Suprapubic skin (tissue), 4 donors: ENCODE measurements at places on chromosomes 1 and 21. TPM values are rescaled to one million over a fixed set of nuclear protein-coding genes. Genes with fewer than 3 reads are reported as not detected.
A peak's percentile ranks its signal among the peaks of the same experiment; 100 is the strongest.

OR10Z1 gene
- not detected for total RNA-seq

NGF gene
- 0.80 TPM for total RNA-seq

GJA8 gene
- not detected for total RNA-seq

MANEAL gene
- total RNA-seq, result 7.5 TPM

AMY1B gene
- not detected for total RNA-seq

CYP4X1 gene
- total RNA-seq, result 6.2 TPM

RYR2 gene
- 0.53 TPM for total RNA-seq

VCAM1 gene
- 0.72 TPM for total RNA-seq

CCDC27 gene
- not detected for total RNA-seq

KPRP gene
- 20.9 TPM for total RNA-seq

UBL4B gene
- 1.8 TPM for total RNA-seq

GJA4 gene
- 13.0 TPM for total RNA-seq

DNA sequence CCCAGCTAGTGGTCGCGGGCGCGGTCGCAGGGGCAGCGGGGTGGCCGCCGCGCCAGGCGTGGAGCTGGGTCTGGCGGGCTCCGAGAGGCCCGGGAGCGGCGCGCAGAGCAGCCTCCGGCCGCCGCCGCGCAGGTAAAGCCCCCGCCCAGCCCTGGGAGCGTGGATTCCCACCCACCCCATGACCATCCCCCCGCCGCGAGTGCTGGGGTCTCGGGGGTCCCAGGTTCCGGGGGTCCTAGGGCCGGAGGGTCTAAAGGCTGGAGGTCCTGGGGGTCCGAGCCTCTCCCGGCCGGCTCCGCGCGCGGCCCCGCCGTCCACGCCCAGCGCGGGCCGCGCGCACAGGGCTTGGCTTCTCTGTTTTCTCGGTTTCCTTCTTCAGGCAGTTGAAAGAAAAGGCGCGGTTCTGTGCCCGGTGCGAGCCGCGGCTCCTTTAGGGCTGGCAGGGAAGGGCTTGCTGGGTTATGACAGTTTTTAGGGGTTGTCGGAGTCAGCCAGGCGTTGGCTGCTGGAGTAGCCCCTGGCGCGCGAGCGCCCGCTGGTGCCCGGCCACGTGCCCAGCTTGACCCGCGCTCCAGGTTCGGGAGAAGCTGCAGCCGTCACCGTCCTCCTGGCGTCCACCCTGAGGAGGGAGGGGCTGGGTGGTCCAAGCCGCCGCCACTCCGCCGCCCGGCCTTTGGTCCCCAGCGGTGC is 359 bp downstream of the LRRC3 start:
- no peaks in the 10 kb centered on the region for H3K36me3 ChIP-seq
- peaks cover 9% of the 10 kb centered on the region for H3K4me1 ChIP-seq
- H3K4me3 ChIP-seq, result peak overlapping the region; percentile 83
- peaks cover 2% of the 10 kb centered on the region for H3K27me3 ChIP-seq

GRCh38 chr1:15557594-15557993 is 27.3 kb downstream of the AGMAT start:
- H3K4me3 ChIP-seq, result no peak overlapping the region
- DNase-seq, result no peak
- H3K4me1 ChIP-seq, result no peaks in the 10 kb centered on the region
- no peaks in the 10 kb centered on the region for H3K27me3 ChIP-seq

GRCh38 chr1:41812453-41812852 is 106.3 kb downstream of the HIVEP3 start:
- peaks cover 15% of the 10 kb centered on the region for H3K4me1 ChIP-seq
- DNase-seq, result peak; percentile 77
- H3K27ac ChIP-seq, result no peak overlapping the region
- H3K27me3 ChIP-seq, result no peaks in the 10 kb centered on the region
- no peaks in the 10 kb centered on the region for H3K36me3 ChIP-seq

GRCh38 chr1:41888756-41889155 is 30.0 kb downstream of the HIVEP3 start:
- no peak for DNase-seq
- no peak overlapping the region for H3K4me3 ChIP-seq
- no peaks in the 10 kb centered on the region for H3K27me3 ChIP-seq
- H3K27ac ChIP-seq, result no peak overlapping the region
- no peaks in the 10 kb centered on the region for H3K36me3 ChIP-seq

GRCh38 chr1:194517567-194517966 is 1331.2 kb upstream of the B3GALT2 start:
- H3K4me1 ChIP-seq, result no peaks in the 10 kb centered on the region
- no peak overlapping the region for H3K27ac ChIP-seq
- no peak for DNase-seq
- no peaks in the 10 kb centered on the region for H3K27me3 ChIP-seq
- H3K4me3 ChIP-seq, result no peak overlapping the region

GRCh38 chr1:70103770-70104169 is 101.6 kb downstream of the LRRC40 start:
- no peak for DNase-seq
- H3K27ac ChIP-seq, result no peak overlapping the region
- no peaks in the 10 kb centered on the region for H3K4me1 ChIP-seq
- H3K36me3 ChIP-seq, result no peaks in the 10 kb centered on the region

DNA sequence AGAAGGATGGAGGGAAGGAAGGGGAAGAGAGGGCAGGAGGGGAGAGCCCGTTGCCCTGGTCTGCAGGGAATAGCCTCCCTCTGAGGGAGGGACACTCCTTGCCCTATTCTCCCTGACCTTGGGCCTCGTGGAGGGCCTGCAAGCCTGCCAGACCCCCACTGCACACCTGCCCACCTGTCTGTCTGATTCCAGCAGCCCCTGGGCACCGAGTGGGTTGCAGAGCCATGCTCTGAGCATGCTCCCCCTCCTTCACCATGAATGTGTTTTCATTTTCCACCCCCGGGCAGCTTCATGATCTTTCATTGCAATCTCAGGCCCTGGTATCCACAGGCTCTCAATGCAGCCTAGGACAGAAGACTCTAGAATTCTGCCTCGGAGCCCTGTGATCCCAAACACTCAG is 5.1 kb upstream of the NPHP4 start:
- peaks cover 13% of the 10 kb centered on the region for H3K4me1 ChIP-seq
- no peaks in the 10 kb centered on the region for H3K27me3 ChIP-seq

GRCh38 chr1:191396622-191397021 is 761.6 kb upstream of the RGS18 start:
- H3K27me3 ChIP-seq, result no peaks in the 10 kb centered on the region
- H3K4me1 ChIP-seq, result no peaks in the 10 kb centered on the region
- H3K36me3 ChIP-seq, result no peaks in the 10 kb centered on the region

DNA sequence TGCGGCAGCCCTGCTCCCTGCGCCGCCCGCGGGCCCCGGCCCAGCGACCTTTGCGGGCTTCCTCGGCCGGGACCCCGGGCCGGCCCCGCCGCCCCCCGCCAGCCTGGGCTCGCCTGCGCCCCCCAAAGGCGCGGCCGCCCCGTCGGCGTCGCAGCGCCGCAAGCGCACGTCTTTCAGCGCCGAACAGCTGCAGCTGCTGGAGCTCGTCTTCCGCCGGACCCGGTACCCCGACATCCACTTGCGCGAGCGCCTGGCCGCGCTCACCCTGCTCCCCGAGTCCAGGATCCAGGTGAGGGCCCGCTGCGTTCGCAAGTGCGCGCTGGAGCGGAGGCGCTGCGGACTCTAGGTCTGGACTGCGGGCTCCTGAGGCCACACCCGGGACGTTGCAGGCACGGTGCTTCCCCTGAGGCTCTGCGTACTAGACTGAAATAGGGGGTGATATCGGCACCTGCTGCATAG is 351 bp downstream of the MIXL1 start:
- peaks cover 26% of the 10 kb centered on the region for H3K27me3 ChIP-seq
- H3K4me3 ChIP-seq, result peak overlapping the region; percentile 52
- H3K36me3 ChIP-seq, result no peaks in the 10 kb centered on the region
- no peak for DNase-seq
- H3K27ac ChIP-seq, result no peak overlapping the region

- H3K27me3 ChIP-seq, result no peaks in the 10 kb centered on the region
- no peaks in the 10 kb centered on the region for H3K36me3 ChIP-seq
- peak overlapping the region; percentile 89 for H3K27ac ChIP-seq
- H3K4me1 ChIP-seq, result peaks cover 23% of the 10 kb centered on the region
Measured at GRCh38 chr1:45585110-45585426, 1.2 kb downstream of the NASP start.

- H3K27me3 ChIP-seq, result no peaks in the 10 kb centered on the region
- no peak for DNase-seq
- H3K27ac ChIP-seq, result no peak overlapping the region
- H3K4me3 ChIP-seq, result no peak overlapping the region
- H3K4me1 ChIP-seq, result peaks cover 3% of the 10 kb centered on the region
Measured at GRCh38 chr1:168507231-168507630, 36.6 kb downstream of the XCL2 start.

- no peaks in the 10 kb centered on the region for H3K4me1 ChIP-seq
- no peak for DNase-seq
- no peak overlapping the region for H3K27ac ChIP-seq
- H3K36me3 ChIP-seq, result no peaks in the 10 kb centered on the region
- no peak overlapping the region for H3K4me3 ChIP-seq
Measured at GRCh38 chr21:14591882-14592281, 45.8 kb upstream of the SAMSN1 start.

- H3K4me3 ChIP-seq, result no peak overlapping the region
- H3K27ac ChIP-seq, result peak overlapping the region; percentile 43
- H3K36me3 ChIP-seq, result no peaks in the 10 kb centered on the region
- peaks cover 73% of the 10 kb centered on the region for H3K4me1 ChIP-seq
Measured at GRCh38 chr1:2277741-2278488, 49.8 kb downstream of the SKI start.

- no peak overlapping the region for H3K27ac ChIP-seq
- no peaks in the 10 kb centered on the region for H3K36me3 ChIP-seq
- H3K4me1 ChIP-seq, result no peaks in the 10 kb centered on the region
- DNase-seq, result no peak
- H3K27me3 ChIP-seq, result peaks cover 89% of the 10 kb centered on the region
Measured at GRCh38 chr1:17913326-17914115, 158.4 kb downstream of the ACTL8 start.

GRCh38 chr21:22120616-22121266 is 1122.5 kb downstream of the NCAM2 start:
- H3K36me3 ChIP-seq, result no peaks in the 10 kb centered on the region
- DNase-seq, result no peak
- no peak overlapping the region for H3K4me3 ChIP-seq
- H3K4me1 ChIP-seq, result no peaks in the 10 kb centered on the region
- H3K27ac ChIP-seq, result no peak overlapping the region
- H3K27me3 ChIP-seq, result no peaks in the 10 kb centered on the region

DNA sequence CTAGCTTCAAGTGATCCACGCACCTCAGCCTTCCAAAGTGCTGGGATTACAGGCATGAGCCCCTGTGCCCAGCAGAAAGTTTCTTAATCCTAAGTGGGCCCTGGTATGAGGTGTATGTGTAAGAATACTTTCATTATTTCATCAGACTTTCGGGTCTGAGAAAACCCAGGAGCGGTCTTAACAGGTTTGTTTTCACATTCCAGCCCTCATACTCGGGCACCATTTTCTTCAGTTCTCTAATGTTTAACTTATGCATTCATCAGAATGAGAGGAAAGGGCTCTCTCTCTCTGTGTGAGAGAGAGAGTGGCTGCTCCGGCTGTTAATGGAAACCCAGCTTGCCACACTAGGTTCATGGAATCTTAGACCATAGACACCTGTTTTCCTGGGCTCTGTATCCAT is 4.2 kb upstream of the PADI1 start:
- H3K36me3 ChIP-seq, result no peaks in the 10 kb centered on the region
- H3K27me3 ChIP-seq, result peaks cover 21% of the 10 kb centered on the region
- no peak for DNase-seq
- H3K27ac ChIP-seq, result no peak overlapping the region
- H3K4me1 ChIP-seq, result no peaks in the 10 kb centered on the region

GRCh38 chr1:91754816-91755580 is 131.0 kb downstream of the TGFBR3 start:
- no peaks in the 10 kb centered on the region for H3K27me3 ChIP-seq
- peaks cover 64% of the 10 kb centered on the region for H3K4me1 ChIP-seq
- no peaks in the 10 kb centered on the region for H3K36me3 ChIP-seq
- no peak overlapping the region for H3K4me3 ChIP-seq
- peak overlapping the region; percentile 55 for H3K27ac ChIP-seq

- H3K27ac ChIP-seq, result no peak overlapping the region
- no peaks in the 10 kb centered on the region for H3K4me1 ChIP-seq
Measured at GRCh38 chr1:50591598-50591997, 168.4 kb upstream of the DMRTA2 start.

- H3K27ac ChIP-seq, result no peak overlapping the region
- no peak for DNase-seq
- H3K4me1 ChIP-seq, result peaks cover 23% of the 10 kb centered on the region
- no peaks in the 10 kb centered on the region for H3K36me3 ChIP-seq
Measured at GRCh38 chr1:234495231-234495990, 16.4 kb upstream of the TARBP1 start.

DNA sequence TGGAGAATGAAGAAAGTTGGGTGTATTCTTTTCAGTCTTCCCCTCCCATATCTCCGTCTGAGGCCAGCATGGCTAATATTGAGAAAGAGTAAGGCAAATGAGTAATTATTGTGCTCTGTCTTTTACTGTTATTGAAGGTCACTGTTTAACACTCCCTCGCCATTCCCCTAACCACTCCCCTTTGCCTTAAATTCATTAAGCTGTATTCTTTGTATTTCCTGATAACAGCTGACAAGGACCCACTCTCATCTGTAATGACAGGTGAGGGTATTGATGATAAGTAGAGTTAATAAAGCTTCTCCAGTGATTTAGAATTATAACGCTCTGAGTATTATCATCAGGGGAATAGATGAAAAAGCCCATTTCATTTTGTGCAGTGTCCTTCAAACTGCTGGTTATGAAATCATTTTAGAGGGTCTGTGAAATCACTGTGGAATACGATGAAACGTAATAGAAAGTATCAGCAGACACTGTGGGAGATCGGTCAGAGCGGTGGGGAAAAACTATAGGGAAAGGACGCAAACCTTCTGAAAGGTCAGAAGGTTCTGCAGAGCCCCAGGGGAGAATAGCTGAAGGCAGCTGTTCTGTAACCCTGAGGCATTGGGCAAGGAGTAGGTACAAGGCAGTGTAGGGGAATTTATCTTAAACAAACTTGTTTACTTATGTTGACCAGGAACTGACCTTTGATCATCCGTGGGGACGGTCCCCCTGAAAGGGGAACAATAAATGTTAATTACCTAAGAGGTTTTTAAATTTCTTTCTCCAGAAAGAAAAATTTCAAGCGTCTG is 46.3 kb upstream of the CACYBP start:
- no peak overlapping the region for H3K4me3 ChIP-seq
- no peaks in the 10 kb centered on the region for H3K27me3 ChIP-seq
- no peaks in the 10 kb centered on the region for H3K36me3 ChIP-seq
- H3K27ac ChIP-seq, result no peak overlapping the region
- peaks cover 5% of the 10 kb centered on the region for H3K4me1 ChIP-seq

DNA sequence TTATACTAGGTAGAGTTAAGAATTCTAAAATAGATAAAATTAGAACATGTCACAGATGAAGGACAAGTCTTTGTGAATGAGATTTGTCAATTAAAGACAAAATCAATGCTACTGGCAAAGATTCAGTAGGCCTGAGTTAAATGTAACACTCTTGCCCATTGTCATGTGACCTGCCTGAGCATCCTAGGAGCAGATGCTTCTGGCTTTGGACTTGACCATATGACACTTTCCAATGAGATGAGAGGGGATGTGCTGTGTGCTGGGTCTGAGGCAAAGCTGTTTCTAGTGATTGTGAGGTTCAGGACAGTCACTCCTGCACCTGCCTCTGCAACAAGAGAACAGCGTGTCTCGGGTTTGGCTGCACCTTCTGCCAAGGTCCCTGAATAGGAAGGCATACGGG is 144.9 kb downstream of the HIVEP3 start:
- no peaks in the 10 kb centered on the region for H3K36me3 ChIP-seq
- peak overlapping the region; percentile 66 for H3K27ac ChIP-seq
- no peak overlapping the region for H3K4me3 ChIP-seq
- no peak for DNase-seq

- H3K27me3 ChIP-seq, result no peaks in the 10 kb centered on the region
- DNase-seq, result no peak
- H3K4me1 ChIP-seq, result no peaks in the 10 kb centered on the region
- no peak overlapping the region for H3K27ac ChIP-seq
- H3K36me3 ChIP-seq, result peaks cover 8% of the 10 kb centered on the region
Measured at GRCh38 chr1:224149709-224150108, 33.3 kb upstream of the DEGS1 start.
